Stimulated activated CD4-positive, alpha-beta T cell treated with anti-CD3 and anti-CD28 coated beads, Interleukin-1b, Interleukin-23, amount 100 ng/mL, for 1 hour (primary cell): ENCODE measurements at places on chromosomes 3 and 15.

DNA sequence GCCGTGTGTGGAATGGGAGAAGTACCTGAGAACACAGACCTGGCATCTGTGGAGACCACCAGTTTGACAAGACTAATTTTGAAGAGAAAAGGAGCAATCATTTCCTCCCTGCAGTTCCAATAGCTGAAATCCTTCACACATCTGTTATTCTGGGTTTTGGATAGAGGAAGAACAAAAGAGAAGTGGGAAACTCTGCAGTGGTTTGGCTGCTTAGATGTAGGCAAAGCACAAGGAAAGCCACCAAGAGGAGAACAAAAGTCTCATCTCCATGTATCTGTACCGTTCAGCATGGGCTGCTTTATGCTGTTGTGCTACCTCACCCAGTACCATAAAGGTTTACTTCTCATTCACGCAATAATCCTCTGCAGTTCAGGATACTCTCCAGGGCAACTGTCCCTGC, 153.1 kb upstream of the COL8A1 start:
- no peak for DNase-seq

DNA sequence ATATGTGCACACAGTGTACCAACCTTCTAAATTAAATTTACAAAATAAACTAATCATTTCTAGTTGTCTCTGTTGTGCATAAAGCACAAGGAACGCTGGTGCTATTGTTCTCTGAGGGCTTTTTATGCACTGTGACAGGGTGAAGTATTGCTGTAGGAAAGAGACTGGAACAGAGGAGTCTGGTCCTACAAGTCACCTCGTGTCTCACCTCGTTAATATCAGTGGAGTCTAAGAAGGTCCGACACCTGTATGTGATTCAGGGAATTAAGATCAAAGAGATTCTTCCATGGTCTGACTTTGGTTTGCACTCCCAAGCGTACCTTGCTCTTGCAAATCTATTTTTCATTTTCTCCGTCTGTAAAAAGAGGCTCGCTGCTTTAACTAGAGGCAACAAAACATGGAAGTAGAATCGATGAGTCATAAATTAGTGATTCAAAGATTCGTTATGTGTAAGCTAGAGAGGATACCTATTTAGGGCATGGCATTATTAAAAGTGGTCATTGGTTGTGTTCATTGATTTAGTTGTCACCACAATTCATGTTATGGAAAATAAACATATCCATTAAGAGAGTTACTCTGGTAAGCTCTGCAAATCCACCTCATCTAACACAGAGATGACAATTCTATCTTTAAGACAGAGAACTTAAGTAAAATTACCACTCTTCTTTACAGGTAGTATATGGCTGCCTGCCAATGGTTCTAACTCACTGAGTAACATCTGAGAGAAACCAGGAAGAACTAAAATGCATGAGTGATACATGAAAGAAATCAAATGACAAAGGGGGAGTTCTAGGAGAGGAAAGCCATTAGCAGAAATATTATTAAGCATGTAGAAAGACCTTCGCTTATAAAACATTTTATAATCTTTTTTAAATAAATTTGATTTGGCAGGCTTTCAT, 219.4 kb upstream of the GBE1 start:
- DNase-seq: no peak

DNA sequence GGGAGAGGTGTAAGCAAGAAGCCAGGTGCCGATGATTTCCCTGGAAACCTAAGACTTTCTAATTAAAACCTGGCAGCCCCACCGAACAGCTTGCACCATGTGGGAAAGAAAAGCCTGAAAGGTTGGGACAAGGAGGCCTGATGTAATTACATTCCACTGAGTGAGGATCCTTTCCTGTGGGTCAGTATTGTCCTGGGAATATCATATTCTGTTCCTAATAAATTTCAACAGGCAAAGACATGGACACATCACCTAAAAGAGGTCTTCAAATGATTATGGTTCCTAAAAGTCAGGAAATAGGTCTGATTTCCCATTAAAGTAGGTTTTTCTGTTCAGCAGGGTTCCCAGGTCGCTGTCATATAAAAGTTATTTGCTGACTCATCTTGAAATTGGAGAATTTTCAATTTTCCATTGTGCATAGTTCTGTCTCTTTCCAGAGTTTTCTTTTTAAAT, 58.5 kb downstream of the DUT start:
- DNase-seq: no peak

- no peak for DNase-seq
Observed at GRCh38 chr3:122572940-122573412, 4.5 kb upstream of the PARP15 start.

DNA sequence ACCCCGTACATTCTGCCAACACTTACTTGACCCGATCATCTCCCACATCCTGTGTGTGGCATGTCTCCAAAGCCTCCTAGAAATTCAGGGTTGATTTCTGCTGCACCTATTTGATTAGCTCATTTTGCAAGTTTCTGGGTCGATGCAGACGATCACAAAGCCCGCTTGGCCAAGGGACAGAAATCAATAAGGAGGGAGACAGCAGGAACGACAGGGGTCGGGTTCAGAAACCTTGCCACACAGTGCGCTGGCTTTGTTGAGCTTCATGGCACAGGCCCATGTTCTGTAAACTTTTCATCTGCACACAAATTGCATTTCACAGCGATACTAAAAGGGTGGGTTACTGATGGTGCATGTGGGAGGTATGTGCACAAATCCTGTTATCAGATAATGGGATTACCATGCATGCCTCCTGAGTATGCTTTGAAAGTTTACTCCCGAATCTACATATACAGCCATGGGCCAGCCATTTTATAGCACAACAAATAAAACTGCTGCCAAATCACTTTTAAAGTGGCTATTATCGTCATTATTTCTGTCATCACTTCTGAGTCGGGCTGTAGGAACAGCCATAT, 95.9 kb upstream of the ATP11B start:
- no peak for DNase-seq

- no peak for DNase-seq
Observed at GRCh38 chr3:108662142-108662738, 72.7 kb downstream of the DZIP3 start.

DNA sequence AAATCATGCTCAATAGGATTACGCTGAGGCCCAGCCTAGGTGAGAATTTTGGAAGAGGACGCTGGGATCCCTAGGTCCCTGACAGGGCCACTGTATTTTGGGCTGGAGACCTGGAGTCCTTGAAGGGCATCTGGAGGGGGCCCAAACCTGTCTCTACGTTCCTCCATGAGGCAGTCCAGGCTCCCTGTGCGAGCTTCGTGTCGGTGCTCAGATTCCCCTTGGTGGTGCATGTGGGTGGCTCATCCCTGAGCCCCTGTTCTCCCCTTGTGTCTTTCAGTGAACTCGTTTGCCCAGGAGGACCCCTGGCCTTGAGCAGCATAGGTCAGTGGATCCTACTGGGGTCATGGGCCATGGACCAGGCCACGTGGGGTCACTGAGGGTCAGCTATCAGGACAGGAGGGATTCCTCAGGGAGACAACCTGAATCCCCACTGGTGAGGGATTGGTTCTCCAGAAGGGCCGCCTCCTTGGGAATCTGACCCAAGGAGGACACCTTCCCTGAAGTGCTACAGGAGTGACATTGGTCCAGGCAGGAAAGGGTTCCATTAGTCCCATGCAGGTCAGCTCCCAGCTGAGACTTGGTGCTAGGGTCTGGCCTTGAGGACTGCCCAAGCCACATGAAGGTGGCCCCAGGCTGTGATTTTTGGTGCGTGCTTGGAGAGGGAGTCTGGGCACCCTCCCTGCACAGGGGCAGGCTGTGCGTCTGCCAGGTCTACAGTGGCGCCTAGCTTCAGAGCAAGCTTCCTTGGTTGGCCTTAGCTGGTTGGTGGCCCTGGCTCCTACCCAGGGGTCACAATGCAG, 229.8 kb downstream of the SNRPN start:
- no peak for DNase-seq

DNA sequence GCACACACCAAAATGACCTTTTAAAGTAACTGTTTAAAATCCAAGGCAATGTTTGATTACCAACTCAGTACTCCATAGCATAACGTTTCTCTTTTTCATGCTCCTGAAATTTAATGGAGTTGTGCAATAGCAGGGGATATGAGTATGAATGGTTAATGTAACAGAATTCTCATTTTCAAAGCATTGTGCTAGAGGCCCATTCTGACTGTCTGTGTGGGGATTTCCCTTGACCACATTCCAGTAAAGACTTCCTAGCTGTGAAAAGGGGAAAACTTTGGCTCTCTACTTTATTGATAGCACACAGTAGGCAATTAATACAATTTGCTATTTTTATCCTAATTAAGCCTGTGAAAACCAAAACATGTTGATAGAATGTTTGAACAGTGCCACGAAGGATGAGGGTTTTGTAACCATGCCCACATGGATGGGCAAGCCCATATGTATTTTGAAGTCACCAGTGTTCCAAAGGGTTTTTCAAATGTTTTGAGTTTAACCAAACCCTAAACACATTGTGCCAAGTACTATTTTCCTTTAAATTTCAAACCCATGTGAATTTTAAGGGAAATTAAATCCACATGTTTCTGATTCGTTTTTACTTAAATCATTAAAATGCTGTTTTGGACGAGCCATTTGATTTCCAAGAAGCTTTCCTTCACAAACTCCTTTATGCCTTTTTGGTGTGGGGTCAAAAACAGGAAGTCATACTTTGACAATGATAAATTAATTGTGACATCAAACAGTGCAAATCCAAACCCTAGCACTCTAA, 261.2 kb downstream of the SHOX2 start:
- no peak for DNase-seq

- DNase-seq: no peak
Observed at GRCh38 chr15:67925182-67925581, 85.3 kb upstream of the RNU6-1 start.

- no peak for DNase-seq
Observed at GRCh38 chr15:69482686-69483256, 30.2 kb downstream of the RPLP1 start.

- DNase-seq: no peak
Observed at GRCh38 chr3:174355505-174355904, 503.6 kb upstream of the NAALADL2 start.

- DNase-seq: no peak
Observed at GRCh38 chr15:69871511-69872134, 226.1 kb downstream of the TLE3 start.

GRCh38 chr3:186826410-186826975, 16.0 kb upstream of the ADIPOQ start:
- DNase-seq: no peak

DNA sequence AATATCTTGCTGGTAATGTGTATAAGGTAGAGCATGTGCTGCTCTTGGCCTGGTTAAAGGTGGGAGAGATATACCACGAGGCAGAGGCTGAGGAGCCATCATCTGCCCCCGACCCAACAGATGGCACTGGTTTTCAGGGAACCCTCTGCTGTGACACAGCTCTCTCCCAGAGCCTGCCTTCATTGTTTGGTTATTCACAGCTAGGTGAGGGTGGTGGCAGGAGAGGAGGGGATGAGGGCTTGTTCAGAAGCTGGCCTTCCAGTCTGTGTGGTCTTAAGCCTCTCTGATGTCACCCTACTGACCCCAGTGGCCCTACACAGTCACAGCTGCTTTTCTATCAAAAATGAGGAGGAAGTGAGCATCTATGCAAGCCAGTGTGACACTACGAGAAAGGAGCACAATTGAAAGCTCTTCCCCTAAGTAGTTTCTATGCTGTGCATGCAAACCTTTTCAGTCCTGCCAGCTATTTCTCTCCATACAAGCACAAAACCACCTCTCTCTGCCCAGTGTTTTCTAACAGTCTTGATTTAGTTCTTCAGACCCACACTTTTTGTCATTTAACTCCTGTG, 258.4 kb upstream of the AGTR1 start:
- no peak for DNase-seq

DNA sequence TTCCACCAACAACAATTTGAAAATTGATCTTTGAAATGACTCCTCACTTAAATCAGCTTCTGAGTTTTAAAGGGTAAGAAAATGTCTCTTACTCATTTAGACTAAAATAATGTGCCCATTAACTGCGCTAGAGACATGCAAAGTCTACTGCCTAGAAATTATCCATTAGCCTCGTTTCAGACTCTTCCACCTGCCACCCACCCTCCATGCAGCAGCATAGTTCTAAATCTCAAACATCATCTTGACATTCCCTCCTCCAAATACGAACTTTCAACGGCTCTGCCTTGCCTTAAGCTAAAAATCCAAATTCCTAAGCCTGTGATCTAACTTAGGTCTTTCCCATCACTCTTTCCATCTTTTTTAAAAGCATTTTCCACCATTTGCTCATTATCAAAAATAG, 66.6 kb upstream of the ST8SIA2 start:
- DNase-seq: no peak

- DNase-seq: no peak
Observed at GRCh38 chr3:189813647-189814240, 182.6 kb downstream of the TP63 start.

DNA sequence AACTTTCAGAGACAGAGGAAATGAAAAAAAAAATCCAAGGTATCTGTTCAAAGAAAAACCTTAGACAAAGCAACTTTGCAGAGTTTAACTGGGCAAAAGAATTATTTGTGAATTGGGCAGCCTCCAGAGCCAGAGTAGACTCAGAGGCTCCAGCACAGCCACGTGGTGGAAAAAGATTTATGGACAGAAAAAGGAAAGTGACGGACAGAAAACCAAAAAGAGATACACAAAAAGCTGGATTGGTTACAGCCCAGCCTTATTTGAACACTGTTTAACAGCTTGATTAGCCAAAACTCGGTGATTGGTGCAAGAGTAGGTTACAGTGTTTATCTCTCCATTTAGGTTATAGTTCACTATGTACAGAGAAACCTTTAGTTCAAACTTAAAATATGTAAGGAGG, 23.7 kb upstream of the GPD1L start:
- DNase-seq: no peak

DNA sequence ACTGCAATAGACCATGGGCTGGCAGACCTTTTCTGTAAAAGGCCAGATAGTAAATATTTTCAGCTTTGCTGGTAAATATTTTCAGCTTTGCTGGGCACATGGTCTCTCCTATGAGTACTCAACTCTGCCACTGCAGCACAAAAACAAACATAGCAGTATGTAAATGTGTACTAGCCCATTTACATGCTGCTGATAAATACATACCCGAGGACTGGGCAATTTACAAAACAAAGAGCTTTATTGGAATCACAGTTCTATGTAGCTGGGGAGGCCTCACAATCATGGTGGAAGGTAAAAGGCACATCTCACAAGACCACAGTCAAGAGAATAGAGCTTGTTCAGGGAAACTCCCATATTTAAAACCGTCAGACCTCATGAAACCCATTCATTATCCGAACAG, 793.0 kb downstream of the EDEM1 start:
- DNase-seq: no peak

DNA sequence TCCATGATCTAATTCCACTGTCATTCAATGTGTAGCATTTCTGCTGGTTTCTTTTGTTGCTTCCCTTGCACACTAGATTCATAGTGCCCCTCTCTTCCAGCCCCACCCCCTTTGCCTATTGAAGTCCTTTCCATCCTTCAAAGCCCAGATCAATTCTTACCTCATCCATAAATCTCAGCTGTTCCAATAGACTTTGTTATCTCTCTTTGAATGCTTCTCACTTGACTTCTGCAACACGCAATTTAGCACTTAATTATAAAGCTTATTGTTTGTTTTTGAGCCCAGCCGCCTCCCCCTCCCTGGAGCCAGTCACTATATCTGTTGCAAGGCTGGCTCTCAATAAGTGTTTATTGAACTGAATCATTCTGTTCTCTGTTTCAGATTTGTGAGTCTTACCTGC, 174.6 kb upstream of the TBL1XR1 start:
- no peak for DNase-seq

- DNase-seq: peak; percentile 25
Observed at GRCh38 chr15:84747416-84748273, 747 bp upstream of the ZNF592 start.
